ENCODE measurements at places on chromosomes 1 and 21. TPM values are rescaled to one million over a fixed set of nuclear protein-coding genes. Genes with fewer than 3 reads are reported as not detected.

Gene SPATA1
- polyA plus RNA-seq: 2.8 TPM

Gene ARV1
- 20.0 TPM for polyA plus RNA-seq

- no peak for DNase-seq
These were observed 69.9 kb downstream of the NAV1 start for GRCh38 chr1:201608635-201609395.

DNA sequence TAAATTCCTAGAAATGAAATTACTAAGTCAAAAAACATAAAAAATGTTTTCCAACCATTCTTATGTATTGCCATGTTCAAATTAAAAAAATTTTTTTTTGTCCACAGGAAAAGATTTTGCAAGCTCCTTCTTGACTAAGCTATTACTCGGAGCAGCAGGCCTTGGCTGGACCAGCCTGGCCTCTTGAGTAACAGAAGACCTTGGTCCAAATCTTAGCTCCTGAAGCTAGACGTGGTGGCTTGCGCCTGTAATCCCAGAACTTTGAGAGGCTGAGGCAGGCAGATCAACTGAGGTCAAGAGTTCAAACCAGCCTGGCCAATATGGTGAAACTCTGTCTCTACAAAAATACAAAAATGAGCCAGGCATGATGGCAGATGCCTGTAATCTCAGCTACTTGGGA lies 77.6 kb downstream of the CLSTN1 start:
- DNase-seq: no peak

- peak; percentile 7 for DNase-seq
These were observed 80.5 kb downstream of the OMA1 start for GRCh38 chr1:58465825-58466629.

Gene KRTAP13-2
- not detected for polyA plus RNA-seq

Gene SLC6A9
- polyA plus RNA-seq: 14.4 TPM

DNA sequence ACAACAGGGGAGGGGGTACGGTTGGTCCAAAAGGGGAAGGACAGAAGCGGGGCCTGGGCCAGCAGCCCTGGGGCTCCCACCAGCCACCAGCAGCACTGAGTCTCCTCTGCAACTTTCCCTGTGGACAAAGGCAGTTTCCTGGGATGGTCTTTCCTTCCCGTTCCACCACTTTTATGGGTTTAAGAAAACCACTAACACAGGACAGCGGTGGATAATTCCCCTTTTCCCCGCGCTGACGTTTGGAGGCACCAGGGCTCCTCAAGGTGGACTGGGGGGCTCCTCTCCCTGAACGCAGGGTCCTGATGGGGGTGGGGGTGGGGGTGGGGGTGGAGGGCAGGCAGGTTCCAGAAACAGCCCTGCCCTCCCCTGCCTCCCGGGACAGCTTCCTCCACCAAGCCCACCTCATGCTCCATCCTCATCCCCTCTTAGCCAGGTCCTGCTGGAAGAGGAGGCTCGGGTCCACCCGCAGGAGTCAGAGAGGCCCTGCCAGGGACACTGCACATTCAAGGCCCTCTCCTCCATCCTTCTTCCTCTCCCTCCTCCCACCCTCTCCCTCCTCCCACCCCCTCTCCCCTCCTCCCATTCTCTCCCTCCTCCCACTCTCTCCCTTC lies 4.8 kb upstream of the COL6A1 start:
- DNase-seq: no peak

DNA sequence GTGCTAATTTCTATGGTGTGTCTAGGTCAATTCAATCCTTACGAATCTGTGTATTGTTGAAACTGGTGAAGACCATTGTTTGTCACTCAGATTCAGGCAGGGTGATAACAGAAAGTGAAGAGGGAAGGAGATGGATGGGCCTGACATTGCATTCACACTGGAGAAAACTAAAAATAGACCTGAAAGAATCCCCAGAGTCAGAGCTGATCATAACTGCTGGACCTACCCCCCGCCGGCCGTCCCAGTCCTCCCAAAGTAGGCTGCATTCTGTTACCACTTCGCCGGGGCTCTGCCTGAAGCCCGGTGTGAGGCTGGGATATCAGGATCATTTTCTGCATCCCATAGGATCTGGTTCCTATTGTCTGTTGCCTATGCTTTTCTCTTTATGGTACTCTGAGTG lies 121.1 kb downstream of the NUF2 start:
- no peak for DNase-seq

- no peak for DNase-seq
These were observed 18.6 kb upstream of the LRIF1 start for GRCh38 chr1:110982320-110982719.

Measured in GM23338 (cell line).